ENCODE measurements at places on chromosomes 13 and 19.

DNA sequence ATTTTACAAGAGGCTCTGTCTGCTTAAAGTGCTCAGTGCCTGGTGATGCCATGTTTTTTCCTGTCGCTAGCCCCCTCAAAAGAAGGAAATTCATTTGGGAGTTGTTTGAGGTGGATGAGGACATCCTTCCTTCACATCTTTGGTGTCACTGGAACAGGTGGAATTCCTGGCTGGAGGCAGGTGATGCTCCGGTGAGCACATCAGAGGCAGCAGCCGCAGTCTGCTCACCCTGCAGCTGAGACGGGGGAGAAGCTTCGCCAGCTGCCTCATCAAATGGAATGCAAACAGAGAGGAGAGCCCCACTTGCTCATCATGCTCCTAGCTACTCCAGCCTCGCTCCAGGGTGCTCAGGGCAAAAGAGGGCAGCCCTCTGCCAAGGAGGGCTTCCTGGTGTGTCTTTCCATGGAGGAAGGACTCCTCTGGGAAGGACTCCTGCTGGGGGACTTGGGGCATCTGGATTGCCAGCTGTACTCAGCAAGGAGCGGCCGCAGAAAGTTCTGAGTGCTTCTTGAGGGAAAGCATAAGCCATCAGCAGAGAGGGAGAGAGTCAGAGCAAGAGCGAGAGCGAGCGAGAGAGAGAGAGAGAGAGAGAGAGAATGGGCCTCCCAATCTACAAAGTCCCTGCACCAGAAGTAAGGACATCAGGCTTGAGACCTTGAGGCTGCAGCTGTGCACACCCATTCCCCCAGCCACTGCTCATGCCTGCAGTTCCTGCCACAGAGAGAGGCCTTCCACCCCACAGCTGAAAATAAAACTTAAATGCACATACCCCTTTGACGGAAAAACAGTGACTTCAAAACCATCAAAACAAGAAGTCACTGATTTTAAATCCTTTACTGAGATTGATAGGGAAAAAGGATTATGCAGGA is 74.3 kb upstream of the UBL3 start:
- no peak for DNase-seq

GRCh38 chr19:37867831-37868230 is 38.6 kb downstream of the WDR87 start:
- DNase-seq: no peak

GRCh38 chr13:39490136-39490535 is 112.9 kb downstream of the LHFPL6 start:
- no peak for DNase-seq

DNA sequence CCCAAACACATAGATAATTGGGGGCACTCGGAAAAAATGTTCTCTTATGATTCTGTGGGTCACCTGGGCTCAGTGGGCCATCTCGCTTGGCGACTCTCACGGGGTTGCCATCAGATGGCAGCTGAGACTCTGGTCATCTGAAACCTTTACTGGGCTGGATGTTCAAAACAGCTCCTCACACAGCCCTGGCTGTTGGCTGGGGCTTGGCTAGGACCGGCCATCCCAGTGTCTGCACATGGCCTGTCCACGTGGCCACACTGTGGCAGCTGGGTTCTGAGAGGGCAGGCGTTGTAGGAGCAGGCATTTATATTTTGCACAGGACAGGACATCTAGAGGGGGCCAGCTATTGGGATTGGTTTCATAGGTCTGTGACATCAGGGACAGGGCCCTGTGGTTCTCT is 15.5 kb downstream of the MED25 start:
- DNase-seq: no peak

DNA sequence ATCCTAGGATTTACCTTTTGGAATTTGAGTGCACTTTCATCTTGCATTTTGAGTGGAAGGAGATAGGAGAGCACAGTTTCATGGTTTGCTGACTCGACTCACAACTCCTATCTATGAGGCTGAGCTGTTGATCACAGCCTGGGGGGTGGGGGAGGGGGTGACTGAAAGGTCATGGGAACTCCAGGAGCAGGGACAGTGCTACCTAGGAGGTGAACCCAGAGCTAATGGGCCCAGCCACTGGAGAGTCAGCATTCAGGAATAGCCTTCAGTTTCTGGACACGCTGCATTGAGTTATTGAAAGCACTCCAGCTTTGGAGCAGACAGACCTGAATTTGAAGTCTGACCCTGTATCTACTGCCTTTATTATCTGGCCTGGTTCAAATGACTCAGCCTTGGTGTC is 339.9 kb downstream of the SLC7A1 start:
- no peak for DNase-seq

GRCh38 chr13:50072676-50073075 is 57.4 kb downstream of the KCNRG start:
- no peak for DNase-seq

DNA sequence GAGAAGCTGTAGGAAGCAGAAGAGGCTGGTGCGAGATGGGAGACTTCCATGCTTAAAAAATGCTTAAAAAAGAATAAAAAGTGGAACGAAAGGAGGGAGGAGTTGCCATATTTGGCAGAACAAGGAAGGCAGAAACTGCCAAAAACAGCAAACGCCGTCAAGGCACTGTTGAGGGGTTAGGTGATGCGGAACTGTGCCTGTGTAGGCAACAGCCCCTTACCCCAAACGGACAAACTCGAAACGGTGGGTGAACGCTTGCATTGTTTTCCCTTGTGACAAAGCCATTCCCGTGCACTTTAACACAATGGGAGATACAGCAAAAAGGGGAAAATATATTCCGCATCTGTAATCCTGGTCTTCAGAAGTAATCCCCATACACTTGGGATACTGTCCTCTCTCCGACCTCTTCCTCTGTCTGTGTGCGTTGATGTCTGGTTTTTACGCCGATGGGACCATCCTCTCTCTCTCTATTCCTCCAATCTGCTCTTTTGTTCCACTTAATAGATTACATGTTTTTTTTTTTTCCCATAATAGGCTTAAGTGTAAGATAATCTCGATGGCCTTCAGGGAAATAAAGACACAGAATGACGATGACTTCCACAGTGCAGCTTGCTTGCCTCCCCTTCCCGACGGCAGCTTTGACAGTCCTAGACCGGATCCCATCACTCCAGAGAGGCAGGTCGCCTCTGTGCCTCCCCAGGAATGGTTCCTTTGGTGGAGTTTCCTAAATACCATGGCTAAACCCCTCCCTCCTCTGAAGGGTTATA is 132.7 kb upstream of the RNF113B start:
- DNase-seq: no peak

DNA sequence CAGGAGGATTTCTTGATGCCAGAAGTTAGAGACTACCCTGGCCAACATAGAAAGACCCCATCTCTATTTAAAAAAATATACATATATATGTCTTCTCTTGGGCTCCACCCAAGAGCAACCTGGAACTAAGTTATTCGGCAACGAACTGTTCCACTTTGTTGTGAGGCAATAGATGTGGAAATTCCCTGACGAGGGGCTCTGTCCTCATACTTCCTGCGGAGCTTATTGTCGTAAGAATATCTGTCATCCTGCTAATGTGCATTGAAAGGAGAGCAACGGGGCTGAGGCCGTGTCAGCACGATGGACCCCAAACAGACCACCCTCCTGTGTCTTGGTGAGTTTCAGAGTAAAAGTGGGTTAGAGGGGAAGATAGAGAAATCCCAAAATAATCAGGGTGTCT is at the start of gene FCAR:
Gene FCAR, plus strand, starts transcription at position 246 of the 400 bp plus-strand sequence. Its CDS starts 55 bp downstream, at position 301.
- no peak for DNase-seq

DNA sequence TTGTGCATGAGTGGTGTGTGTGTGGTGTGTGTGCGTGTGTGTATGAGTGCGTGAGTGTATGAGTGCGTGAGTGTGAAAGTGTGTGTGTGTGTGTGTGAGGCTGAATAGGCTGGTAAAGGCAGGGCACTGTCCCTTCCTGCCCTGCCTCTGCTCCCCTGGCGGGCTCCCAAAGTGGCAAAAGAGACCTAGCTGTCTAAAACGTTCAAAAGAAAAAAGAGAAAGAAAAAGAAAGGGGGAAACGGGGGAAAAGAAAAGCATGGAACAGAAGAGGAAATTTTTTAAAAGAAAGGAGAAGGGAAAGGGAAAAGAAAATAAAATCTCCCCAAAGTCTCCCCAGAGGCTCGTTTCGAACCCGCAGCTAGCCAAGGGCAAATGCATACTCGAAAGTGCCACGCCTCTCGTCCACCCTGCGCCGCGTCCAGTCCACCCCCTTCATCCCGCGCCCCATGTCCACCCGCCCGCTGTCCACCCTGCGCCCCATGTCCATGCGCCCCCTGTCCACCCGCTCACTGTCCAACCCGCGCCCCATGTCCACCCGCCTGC is 37.0 kb upstream of the FLT1 start:
- DNase-seq: no peak

GRCh38 chr19:28920269-28921066 is 292.5 kb downstream of the UQCRFS1 start:
- no peak for DNase-seq

GRCh38 chr13:75330770-75331169 is 151.2 kb downstream of the TBC1D4 start:
- DNase-seq: no peak

GRCh38 chr19:18789422-18789869 is 1.7 kb downstream of the COMP start:
- no peak for DNase-seq

GRCh38 chr19:1853295-1854038 is 5.2 kb upstream of the REXO1 start:
- peak; percentile 43 for DNase-seq

- no peak for DNase-seq
These were observed 64.5 kb downstream of the INSR start for GRCh38 chr19:7229735-7230134.

- no peak for DNase-seq
These were observed 12.3 kb upstream of the CYSLTR2 start for GRCh38 chr13:48641404-48641803.
